ENCODE measurements at places on chromosomes 12 and 14.

- no peak for DNase-seq
Observed at GRCh38 chr14:35963209-35963608, 137.1 kb downstream of the BRMS1L start.

- DNase-seq, result no peak
Observed at GRCh38 chr12:23853640-23854039, 95.8 kb downstream of the SOX5 start.

DNA sequence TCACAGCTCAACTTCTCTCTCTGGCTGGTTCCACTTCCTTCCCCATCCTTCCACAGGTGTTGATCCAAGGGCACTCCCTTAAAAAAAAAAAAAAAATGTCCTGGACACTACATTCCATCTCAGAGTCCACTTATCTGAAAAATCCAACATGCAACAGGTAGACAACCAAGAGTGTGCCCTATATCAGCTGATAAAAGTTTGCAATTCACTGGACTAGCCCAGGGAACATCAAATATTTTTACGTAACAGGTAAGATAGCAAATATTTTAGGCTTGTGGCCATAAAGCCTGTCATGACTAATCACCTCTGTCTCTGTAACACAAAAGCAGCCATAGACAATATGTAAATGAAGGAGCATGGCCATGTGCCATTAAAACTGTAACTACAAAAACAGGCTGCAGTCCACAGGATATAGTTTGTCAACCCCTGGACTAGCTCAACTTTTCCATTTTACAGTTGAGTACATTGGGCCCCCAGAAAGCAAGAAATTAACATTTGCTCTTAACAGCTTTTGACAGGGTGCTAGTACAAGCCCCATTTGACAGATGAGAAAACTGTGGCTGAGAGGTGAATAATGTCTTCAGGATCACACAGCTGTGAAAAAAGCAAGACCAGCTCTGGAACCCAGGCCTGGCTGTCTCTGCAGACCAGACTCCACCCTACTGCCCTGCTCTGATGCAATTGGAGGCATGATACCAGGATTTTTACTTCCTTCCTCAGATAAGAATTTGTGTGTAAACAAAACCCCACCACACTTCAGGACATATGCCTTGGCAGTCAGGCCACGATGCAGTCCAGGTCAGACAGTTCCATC, 68.9 kb downstream of the CMKLR1 start:
- no peak for DNase-seq

DNA sequence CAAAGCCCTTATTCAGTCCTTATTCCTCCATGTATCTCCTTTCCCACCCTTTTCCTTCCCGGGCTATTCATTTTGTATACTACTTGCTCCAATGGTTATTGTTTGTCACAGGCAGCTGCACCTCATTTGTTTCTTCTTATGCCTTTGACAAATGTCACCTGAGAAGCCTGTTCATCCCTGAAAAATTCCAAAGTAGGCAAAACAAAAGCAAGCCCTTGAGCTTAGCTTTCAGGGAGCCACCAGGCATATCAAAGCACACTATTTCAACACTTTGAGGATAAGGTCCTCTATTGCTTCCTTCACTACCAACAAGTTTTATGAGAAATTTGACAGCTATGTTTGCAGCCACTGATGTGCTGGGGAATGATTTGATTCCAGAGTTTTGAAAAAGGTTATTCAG, 738.7 kb upstream of the LMO3 start:
- DNase-seq, result no peak

GRCh38 chr12:54053751-54054741, at the start of gene HOXC4:
Gene HOXC4 (plus strand): TSS chr12:54053835. CDS start chr12:54053923, 88 bp downstream.
- DNase-seq, result no peak

- DNase-seq, result no peak
Observed at GRCh38 chr12:70661466-70662161, 24.4 kb upstream of the PTPRB start.

- DNase-seq, result peak; percentile 31
Observed at GRCh38 chr14:89422181-89422951, 5.3 kb upstream of the FOXN3 start.

- no peak for DNase-seq
Observed at GRCh38 chr12:121277374-121277759, 19.1 kb downstream of the CAMKK2 start.

GRCh38 chr14:38716926-38717325, 386.1 kb downstream of the SEC23A start:
- DNase-seq, result no peak

Measured in cardiac septum (tissue), 1 donor.